GM06990 (cell line): ENCODE measurements at places on chromosomes 3 and 15.
A peak's percentile ranks its signal among the peaks of the same experiment; 100 is the strongest.

GRCh38 chr3:100697723-100698285 is 11.5 kb upstream of the TFG start:
- DNase-seq, result no peak

DNA sequence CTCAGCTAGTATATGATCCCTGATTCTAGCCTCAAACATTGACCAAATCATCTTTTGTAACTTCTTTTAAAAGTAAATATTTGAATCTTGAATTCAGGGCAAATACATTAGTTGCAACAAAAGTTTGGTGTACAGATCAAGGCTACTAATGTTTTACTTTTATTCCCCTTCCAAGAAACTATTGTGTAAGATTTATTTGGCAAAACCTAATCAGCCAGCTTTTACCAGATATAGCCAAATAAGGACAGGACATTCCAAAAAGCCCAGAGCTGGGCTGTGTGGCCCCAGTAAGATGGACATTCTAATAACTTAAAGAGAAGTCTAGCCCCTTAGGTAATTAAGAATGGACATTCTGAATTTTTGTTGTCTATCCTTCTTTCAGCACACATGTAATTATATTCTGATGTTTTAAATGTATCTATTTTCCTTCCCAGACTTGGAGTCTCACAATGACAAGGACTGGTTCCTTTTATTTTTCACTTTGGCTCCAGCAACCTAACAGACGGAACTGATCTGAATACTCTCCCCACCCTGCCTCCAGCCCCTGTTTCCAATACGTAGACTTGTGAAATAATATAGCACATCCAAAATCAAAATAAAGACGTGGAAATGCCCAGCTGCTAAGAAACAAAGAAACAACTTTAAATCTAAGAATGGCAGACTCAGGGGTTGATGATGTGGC is 48.1 kb downstream of the STARD5 start:
- no peak for DNase-seq

DNA sequence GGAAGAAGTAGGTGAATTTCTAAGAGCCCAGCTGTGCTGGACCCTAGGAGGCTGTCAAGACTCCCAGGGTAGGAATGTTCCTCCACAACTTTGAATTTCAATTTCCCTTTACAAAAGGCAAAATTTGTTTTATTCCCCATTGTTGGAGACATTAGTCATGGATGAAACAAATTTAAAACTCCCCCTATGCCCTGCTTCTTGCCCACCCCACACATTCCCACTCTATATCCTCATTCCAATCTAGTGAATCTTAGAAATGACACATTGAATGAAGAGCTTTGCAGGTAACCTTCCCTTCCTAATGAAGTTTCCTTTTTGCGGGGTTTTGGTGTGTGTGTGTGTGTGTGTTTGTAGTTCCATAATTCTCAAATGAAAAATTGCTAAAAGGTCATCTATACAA is 72.6 kb downstream of the CCNL1 start:
- DNase-seq, result no peak

- no peak for DNase-seq
Measured at GRCh38 chr3:192005989-192006388, 545.0 kb downstream of the PYDC2 start.

- no peak for DNase-seq
Measured at GRCh38 chr15:72034859-72035650, 82.9 kb downstream of the MYO9A start.

DNA sequence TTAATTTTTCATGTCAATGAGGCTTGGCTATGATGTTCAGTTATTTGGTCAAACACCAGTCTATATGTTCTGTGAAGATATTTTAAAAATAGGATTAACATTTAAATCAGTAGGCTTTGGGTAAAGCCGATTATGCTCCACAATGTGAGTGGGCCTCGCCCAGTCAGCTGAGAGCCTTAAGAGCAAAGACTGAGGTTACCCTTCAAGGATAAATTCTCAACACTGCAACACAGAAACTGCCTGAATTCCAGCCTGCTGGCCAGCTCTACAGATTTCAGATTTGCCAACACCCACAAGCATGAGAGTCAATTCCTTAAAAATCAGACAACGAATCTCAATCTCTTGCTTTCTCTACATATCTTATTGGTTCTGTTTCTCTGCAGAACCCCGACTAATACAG is 188.3 kb downstream of the PLCH1 start:
- DNase-seq, result no peak

DNA sequence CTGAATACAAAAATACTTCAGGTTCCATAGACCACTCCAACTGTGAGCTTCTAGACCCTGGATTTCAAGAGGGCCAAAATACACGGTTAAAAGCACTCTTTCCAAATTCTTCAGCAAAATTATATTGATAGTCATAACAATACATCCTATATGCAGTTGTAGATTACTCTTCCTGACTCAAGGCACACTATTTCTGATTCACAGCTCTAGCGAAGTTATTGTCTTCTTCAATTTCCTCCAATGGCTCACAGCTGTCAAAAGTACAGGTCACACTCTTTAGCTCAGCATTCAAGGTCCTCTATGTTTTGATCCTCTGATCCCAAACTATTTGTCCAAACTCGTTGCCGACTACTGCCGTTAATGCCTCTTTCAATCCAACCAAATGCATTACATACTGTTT is 13.5 kb upstream of the CCDC80 start:
- DNase-seq, result no peak

DNA sequence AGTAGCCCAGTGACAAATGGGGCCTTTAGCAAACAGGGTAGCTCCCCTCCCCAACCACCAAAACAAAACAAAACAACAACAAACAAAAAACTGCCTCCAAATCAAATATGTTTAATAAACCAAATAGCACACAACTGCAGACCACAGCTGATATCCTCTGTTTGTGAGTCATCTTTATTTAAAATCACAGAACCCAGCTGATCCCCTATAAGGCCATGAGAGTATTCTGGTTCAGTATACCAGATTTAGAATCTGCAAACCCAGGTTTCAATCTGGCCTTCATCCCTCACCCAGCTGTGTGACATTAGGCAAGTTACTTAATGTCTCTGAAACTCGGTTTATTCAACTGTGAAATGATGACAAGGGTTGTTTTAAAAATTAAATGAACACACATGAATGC is 124.5 kb downstream of the SUCLG2 start:
- DNase-seq, result peak; percentile 3

DNA sequence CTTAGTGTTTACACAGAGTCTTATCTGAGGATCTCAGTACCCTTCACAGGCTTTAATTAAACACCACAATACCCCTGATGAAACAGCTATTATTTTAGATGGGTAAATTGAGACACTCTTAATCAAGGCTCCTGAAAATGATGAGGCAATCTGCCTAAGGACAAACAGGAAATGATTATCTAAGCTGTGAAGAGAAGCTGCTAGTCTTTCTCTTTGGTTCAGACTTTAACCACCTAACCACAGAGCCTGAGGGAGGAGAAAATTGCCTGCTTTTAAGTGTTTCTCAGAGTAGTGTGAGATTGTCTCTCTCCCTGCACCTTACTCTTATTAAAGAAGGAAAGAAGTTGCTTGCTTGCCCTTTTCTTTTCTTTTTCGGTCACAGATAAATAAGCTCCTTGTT is 364.3 kb upstream of the ADAMTS9 start:
- no peak for DNase-seq

DNA sequence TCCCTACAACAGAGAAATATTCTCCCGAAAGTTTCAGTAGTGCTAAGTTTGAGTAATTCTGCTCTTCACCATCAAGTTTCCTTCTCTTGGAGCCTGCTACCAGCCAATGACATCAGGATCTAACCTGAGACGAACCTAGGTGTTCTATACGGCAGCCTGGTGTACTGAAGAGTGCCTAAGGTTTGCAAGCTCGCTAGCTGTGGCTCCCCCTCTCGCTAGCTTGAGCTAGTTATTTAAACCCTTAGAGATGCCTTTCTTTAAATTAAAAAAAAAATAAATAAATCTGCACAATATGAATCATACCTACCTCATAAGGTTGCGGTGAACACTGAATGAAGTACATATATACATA is 1.4 kb upstream of the COL8A1 start:
- DNase-seq, result no peak

GRCh38 chr3:71393093-71393492 is 190.4 kb downstream of the FOXP1 start:
- peak; percentile 67 for DNase-seq

GRCh38 chr3:46464326-46465195 is at the start of gene LTF:
TSS of gene LTF (minus strand) at chr3:46464905. CDS start at chr3:46464867, 38 bp downstream.
- no peak for DNase-seq
